ENCODE measurements at places on chromosomes 12 and 14.

DNA sequence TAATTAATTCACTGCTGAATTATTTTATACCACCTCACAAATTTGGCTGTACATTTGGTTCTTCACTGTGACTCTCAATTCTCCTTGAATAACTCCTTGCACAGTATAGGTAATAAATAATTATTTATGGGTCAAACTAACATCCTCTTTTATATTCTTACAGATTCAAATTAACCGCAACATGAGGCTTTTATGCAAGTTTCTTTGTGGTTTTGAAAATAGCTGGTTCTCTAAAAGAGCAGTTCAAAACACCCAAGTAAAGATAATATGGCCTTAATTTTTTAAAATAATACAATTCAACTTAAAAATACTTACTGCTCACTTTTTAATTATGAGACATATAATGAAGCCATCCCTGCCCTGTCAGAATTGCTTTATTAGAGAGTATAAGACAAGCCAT is 12.9 kb upstream of the TRIM9 start:
- no peak for DNase-seq

DNA sequence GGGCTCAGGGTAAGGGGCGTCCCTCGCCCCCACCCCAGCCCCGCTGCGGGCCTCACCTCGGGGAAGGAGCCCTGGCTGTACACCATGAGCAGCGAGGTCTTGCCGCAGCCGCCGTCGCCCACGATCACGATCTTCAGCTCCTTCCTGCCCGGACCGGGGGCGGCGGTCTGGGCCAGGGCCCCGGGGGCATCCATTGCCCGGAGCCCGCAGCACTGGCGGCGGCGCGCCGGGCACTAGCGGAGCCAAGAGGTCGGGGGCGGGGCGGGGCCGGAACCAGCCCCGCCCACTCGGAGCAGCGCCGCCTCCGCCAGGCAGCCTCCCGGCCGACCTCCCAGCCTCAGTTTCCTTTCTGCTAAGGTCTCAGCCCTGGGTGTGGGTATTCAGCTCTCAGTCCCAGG is at the start of gene RHOF:
Gene RHOF (minus strand): TSS at position 249 of the 398 bp plus-strand sequence. CDS start 55 bp downstream, at position 194.
- DNase-seq, result no peak

DNA sequence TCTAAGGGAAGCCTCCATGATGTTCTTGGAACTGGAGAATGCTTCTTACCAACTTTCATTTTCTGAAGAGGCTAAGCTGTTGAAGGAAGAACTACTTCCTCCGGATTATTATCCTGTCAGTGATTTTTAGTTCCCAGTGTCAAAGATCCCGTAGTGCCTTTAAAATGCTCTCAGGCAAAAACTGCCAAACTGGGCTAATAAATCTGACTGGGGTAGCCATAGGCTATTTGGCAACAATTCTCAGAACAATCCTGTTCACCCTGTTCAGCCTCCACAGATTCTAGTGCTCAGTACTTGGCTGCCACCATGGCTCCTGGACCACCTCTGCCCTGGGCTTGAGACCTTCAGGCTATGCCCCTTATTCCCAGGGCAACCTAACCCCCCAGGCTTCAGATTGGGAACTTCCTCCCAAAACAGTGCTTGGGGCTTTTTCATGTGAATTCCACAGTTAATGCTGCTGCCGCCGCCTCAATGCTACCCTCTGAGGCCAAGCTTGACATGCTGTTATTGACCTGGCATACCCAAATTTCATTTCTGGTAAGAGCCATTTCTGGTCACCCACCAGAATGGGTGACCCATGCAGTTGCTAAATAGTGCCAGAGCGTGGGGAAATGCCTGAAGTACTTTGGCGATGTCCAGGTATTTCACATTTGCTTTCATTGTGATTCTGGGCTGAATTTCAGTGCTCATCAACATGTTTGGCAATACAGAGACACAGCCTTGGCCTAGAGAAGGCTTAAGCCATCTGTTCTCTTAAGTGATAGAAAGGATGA is 110.0 kb upstream of the ARHGAP5 start:
- DNase-seq, result peak; percentile 95

GRCh38 chr14:22552001-22552826 is 36.8 kb downstream of the DAD1 start:
- DNase-seq, result no peak

DNA sequence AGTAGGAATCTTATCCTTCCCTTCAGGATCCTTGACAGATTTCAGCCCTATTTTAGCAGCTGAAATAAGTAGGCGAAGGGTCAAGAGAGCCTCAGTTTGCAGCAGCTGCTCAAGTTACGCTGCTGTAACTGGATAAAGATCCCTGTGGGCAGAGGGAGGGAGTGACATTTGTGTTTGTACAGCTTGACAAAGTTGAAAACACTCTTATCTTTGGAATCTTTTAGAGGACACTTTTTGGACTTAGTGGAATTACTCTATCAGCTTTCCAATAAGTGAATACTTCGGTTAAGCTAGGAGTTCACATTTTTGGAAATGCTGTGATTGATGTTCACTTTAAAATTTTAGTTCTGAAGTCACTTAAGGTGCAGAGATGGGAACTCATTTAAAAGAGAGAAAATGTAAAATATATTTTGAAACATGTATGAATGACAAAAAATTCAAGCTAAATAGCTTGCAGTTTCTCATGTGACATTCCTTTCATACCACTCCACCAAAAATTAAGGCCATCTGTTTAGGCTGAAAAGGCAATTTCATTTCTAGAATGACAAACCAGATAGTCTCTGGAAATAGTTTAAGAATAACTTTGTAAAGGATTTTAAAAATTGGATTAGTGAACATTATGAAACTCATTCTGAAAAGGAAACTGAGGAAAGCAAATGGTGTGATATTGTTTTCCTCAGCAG is 55.2 kb downstream of the SLC38A4 start:
- no peak for DNase-seq

GRCh38 chr12:122333142-122334087 is 67.1 kb upstream of the VPS33A start:
- no peak for DNase-seq

All from G401 (cell line).